ENCODE measurements at places on chromosomes 1 and 21. TPM values are rescaled to one million over a fixed set of nuclear protein-coding genes. Genes with fewer than 3 reads are reported as not detected.

The PADI1 gene
- total RNA-seq = 0.14 TPM

DNA sequence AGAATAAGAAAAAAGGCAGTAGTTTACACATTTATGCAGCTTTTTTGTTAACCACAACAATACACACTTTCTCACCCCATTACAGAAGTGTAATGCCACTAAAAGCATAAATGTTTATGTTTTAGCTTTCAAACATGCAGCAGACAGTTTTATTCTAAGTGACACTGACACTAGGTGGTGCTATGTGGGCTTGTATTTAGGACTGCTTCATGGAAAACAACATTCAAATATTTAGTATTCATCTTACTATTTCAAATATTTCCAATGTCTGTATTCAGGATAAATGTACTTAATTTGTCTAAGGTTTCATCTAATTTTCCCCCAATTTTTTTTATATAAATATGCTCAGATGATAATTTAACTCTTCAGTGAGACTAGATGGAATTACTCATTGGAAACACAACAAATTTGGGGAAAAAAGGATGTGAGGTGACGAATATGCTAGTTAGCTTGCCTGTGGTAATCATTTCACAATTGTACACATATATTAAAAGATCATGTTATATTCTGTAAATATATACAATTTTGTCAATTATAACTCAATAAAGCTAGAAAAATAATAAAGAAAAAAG is 71.4 kb downstream of the USP1 start:
- DNase-seq = no peak

The COL11A1 gene
- 30.1 TPM for total RNA-seq

The OR2L5 gene
- total RNA-seq = 0.14 TPM
